ENCODE measurements at places on chromosomes 7 and 10.

- no peak for DNase-seq
Observed at GRCh38 chr7:51015581-51015980, 232.9 kb upstream of the GRB10 start.

- no peak for DNase-seq
Observed at GRCh38 chr10:11835704-11836103, 12.5 kb downstream of the PROSER2 start.

DNA sequence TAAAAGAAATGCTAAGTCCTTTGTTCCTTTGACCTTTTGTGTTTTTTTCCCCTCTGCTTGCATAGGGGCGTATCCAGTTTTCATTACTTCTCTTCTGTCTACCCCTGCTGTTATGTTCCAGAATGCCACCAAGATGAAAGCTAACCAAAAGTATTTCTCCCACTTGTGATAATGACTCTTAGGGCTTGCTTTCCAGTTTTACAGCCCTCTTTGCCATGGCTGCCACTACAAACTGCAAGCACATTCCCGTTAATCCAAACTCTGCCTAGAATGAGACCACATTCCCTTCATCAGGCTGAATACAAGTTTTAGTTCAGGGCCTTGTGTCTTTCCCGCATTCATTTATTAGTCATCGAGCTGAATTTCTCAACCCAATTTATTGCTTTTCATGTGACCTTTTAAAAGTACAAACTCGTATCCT lies 23.6 kb upstream of the CD36 start:
- no peak for DNase-seq

- no peak for DNase-seq
Observed at GRCh38 chr7:102840404-102840803, 72.4 kb upstream of the LRRC17 start.

- DNase-seq: no peak
Observed at GRCh38 chr7:85001495-85002345, 185.1 kb downstream of the SEMA3D start.

DNA sequence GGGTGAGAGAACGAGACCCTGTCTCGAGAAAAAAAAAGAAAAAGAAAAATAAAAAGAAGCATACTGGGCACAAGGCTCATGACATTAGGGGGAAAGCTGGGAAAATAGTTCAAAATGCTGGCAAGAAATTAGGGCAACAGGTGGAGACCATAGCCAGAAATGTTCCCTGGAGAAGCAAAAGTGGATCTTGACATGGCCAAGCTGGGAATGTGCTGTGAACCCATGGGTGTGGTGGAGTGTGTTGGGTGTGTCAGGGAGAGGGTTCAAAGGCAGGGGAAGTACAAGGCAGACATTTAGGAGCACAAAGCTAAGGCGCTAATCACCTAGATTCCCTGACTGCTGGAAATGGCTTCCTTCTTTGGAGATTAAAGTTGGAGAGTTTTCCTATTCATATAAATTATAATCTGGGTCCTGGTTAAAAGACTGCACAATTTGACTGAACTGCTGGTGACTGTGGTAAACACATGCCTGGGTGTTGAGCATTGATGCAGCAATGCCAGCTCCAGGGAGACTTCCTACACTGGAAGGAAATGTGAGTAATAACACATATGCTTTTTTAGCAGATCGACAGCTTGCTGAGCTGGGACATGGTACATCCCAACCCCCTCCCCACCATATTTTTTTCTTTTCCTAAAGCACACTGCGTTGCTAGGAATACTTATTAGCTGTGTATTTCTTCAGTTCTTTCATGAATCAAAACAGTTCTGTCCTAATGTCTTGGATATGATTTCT lies 70.1 kb upstream of the ARHGAP21 start:
- DNase-seq: no peak

GRCh38 chr10:74213571-74214162 lies 62.6 kb downstream of the ADK start:
- DNase-seq: peak; percentile 17

- DNase-seq: no peak
Observed at GRCh38 chr7:42469341-42469740, 232.3 kb upstream of the GLI3 start.

- no peak for DNase-seq
Observed at GRCh38 chr10:45557275-45557905, 115.2 kb downstream of the ZFAND4 start.

GRCh38 chr7:35556515-35557471 lies 138.1 kb downstream of the HERPUD2 start:
- DNase-seq: no peak

DNA sequence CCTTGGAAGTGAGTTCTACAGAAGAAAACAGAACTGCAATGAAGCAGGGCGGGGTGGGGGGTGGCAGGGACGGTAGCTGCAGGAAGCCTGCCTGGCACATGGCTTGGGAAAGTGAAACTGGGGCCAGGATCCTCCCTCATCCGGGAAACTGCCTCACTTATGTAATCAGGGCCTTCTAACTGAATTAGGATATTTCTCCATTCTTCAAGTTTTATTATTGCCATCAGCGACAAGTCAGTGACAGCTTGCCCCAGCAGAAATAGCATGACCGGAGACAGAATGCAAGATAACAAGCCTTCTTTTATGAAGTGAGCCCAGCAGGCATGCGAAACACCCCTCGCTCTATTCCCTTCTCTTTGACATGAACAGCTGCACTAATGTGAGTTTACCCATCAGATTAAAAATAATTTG lies 77.5 kb upstream of the CACUL1 start:
- no peak for DNase-seq

All from stimulated activated CD4-positive, alpha-beta T cell treated with anti-CD3 and anti-CD28 coated beads, TNF-alpha, amount 100 ng/mL, for 1 hour (primary cell).